ENCODE measurements at places on chromosomes 5 and 9.

- no peak for DNase-seq
Observed at GRCh38 chr9:128182893-128183588, 8.3 kb downstream of the CIZ1 start.

DNA sequence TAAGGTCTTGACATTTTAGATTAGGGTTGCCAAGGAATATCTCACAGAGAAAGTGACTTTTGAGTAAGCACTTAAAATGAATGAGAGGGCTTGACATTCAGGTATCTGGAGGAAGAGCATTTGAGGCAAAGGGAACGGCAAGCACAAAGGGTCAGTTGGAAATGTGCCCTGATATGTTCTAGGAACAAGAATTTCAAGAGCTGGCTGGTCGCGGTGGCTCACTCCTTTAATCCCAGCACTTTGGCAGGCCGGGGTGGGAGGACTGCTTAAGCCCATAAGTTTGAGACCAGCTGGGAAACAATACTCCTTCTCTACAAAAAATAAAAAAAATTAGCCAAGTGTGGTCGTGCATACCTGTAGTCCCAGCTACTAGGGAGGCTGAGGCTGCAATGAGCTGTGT, 16.5 kb downstream of the KIAA1958 start:
- DNase-seq, result no peak

DNA sequence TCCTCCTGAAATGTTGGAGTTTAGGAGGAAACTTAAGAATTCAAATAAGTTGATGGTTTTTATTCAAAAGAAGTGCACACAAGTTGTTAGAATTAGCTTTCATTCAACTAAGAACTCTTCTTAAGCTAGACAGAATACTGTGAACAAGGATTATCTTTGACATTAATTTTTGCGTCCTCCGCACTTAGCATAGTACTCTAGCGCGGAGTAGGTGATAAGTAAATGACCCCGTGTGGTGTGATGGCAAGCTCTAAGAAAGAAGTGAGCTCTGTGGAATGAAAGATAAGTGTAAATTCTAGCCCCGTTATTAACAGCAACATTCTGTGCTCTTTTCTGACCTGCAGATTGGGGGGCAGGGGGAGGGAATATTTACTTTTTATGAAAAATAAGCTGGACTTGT, 1.0 kb downstream of the BRIX1 start:
- no peak for DNase-seq

- DNase-seq, result no peak
Observed at GRCh38 chr9:126232461-126232860, 94.2 kb upstream of the MVB12B start.

DNA sequence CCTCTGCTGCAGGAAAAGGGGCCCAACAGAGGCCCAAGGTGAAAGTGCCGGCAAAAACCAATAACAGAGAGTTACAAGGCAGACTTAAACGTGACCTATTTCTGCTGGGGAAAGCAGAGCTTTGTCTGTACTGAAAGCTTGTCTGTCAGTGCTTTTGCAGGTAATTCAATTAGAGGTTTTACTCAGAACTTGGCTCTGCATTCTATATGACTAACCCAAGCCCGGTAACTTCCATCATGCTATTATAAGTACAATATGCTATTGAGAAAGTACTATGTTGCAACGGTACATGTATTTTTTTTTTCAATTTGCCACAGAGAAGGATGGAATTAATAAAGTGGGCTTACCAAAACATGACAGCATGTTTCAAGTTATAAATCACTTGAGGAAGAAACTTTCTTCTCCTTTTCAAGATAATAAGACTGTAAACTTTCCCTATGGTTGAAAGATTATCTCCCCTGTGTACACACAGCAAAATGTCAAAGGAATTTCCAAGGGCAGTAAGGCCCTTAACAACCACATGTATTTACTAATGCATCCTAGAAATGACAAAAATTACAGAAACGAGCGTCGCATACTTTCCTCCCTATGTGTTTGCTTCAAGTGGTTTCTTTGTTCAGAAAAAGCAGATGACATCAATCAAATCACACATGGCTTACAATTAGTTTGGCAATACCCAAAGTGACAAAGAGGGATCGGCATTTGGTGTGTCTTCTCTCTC, 282.4 kb downstream of the EFNA5 start:
- peak; percentile 96 for DNase-seq

- DNase-seq, result no peak
Observed at GRCh38 chr5:124650951-124651662, 95.3 kb downstream of the ZNF608 start.
